ENCODE measurements at places on chromosomes 5 and 9.

GRCh38 chr9:137299203-137299565 is 2.9 kb downstream of the NRARP start:
- no peak for DNase-seq

DNA sequence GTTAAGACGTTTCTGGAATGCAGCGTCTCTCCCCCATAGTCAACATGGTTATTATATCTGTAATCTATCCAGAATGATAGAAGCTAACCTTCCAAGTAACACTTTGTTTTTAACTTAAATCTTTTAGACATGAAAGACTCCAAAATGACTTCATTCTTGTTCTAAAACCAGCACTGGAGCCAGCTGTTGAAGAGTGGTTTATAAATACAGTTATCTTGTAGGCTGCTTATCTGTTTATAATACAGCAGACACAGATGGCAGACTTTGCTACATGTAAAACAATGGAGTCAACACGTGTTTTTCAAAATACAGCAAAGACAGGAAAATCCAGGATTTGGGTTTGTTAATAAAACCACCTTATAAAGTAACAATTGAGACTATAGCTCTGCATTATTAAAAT is 48.8 kb upstream of the RETREG1 start:
- no peak for DNase-seq

DNA sequence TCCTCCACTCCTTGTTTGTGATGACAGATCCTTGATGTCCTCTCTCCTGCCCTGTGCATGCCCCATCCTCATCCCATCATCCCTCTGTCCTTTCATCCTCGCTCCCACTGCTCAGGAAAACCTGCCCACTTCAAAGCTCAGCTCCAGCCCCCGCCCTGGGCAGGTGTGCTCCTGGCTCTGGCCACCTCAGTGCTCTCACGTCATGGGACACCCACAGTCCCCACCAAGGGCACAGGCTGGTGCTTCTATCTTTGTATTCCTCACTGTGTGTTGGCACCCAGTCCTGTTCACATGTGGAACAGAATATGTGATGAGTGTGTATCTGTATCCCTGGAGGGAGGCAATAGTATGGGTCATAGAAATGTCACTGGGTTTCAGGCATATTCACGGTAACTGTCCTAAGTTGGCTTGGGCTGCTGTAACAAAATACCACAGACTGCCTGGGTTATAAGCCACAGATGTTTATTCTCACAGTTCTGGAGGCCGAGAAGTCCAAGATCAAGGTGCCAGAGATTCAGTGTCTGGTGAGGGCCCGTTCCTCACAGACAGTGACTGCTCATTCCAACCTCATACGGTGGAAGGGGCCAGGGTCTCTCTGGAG is 13.5 kb downstream of the GFPT2 start:
- DNase-seq = no peak

DNA sequence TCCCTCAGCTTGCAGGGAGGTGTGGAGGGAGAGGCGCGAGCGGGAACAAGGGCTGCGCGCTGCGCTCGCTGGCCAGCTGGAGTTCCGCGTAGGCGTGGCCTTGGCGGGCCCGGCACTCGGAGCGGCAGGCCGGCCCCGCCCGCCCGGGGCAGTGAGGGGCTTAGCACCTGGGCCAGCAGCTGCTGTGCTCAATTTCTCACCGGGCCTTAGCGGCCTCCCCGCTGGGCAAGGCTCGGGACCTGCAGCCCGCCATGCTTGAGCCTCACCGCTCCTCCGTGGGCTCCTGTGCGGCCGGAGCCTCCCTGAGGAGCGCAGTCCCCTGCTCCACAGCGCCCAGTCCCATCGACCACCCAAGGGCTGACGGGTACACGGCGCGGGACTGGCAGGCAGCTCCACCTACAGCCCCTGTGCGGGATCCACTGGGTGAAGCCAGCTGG is 1516.4 kb downstream of the EFNA5 start:
- DNase-seq = no peak

DNA sequence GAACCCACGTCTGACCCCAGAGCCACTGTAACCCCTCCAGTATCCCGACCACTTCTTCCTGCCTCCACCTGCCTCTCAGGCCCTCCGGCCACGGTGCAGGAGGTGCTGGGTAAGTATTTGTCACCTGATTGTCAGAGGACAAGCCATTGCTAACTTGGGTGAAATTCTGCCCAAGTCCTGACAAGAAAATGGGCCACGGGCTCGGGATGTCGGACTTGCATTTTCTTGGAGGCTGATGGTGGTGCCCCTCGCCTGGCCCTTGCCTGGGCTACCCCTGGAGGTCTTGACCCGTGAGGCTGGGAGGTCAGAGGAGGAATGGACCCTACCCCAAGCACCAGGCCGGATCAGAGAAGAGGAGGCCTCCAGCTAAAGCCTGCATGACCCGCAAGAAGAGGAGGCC is 149.7 kb upstream of the COL5A1 start:
- no peak for DNase-seq

DNA sequence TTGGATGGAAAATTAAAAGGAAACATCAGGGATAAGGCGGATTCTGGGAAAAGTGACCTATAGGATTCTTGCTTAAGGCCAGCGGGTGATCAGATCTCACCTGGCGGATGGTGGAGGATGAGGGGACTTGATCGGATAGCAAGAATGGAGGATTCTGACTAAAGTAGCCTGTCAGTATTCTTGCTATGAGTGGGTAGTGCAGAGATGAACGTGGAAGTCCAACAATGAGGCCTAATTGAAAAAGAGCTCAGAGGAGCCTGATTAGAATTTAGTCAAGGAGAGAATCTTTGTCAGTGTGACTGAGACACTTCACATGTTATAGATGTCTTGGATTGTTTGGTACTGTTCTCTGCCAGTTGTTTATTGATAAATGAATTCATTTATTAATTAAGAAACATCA is 24.9 kb downstream of the CAST start:
- no peak for DNase-seq

GRCh38 chr9:124022201-124023121 is 10.9 kb downstream of the LHX2 start:
- DNase-seq = no peak

DNA sequence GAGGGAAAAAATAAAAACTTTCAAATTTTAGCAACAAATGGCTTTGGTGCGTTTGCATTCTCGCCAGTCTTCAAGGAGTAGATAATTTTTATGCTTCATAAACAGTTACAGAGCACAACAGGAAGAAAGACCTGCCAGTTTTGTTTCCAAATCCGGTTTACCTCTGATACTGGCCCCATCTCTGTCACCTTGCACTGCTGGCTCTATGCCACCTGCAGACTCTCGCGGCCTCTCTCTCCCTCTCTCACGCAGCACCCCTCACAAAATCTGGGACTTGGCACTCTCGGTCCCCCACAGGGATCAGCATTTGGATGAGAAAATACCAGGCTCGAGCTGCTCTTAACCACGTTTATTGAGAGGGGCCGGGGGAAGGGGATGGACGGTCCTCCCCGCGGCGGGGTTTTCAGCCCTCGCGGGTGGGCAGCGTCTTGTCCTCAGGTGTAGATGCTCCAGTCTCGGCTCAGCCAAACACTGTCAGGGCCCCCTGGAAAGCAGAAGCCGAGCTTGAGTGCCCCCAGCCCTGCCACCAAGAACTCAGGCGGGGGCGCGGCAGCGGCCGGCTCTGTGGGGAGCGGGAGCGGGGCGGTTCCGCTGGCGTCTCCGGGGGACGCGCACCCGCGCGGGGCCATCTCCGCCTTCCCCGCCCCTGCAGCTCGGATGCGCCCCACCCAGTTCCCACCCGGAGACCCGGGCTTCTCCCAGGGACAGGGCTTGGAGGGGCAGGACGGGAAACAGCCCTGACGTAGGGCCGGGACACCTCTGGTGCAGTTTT is 1.3 kb downstream of the SCGB3A1 start:
- DNase-seq = no peak

DNA sequence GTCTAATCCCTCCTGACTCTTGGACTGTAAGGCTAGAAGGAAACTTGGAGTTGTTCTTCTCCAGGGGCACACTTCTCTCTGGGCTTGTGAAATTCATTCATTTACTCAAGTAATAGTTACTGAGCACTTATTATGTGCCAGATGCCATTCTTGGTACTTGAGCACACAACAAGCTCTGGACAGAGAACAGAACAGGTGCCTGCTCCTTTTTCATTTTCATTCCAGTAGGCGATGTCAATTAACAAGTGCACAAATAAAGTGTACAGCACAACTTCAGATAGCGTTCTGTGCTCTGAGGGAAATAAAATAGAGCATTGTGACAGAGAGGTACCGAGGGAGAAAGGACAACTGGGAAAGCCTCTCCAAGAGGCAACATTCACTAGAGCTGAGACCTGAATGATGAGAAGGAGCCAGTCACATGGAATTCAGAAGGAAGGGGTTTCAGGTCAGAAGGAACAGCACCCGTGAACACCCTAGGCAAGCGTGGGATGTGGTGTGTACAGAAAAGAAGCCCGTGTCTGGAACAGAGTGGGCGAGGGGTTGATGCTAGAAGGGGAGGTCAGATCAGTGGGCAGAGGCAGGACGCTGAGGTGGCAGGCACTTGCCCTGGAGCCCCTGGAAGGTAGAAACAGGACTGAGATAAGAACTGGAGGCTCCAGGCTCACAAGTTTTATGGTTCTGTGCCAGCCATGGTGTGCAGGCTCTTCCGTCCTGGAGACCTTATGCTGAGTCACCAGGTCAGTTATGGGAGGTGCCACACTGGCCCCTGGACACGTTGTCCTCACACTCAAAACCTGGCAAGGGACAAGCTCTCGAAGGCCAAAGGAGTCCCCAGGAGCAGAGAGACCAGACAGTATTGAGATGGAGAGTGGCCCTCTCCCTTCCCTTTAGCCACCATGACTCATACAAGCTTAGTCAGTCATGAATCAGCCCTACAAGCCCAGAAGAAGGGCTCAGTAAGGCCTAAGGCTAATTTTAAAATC is 7.2 kb upstream of the ABLIM3 start:
- no peak for DNase-seq

DNA sequence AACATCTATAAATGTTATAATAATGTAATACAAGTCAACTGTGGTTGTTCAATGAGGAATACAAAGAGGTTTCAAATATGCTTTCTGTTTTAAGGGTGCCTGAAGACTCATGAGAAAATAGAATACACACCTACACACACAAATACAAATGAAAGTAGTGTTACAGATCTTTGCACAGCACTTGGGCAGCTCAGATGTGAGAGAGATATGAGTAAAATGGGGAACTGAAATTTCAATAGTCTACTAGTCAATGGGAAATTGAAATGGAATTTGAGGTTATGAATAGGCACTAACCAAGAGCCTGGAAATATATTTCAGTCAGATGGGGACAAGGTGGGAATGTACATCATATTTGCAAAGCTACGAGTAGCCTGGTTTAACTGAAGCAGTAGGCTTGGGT is 96.6 kb downstream of the ISL1 start:
- no peak for DNase-seq

DNA sequence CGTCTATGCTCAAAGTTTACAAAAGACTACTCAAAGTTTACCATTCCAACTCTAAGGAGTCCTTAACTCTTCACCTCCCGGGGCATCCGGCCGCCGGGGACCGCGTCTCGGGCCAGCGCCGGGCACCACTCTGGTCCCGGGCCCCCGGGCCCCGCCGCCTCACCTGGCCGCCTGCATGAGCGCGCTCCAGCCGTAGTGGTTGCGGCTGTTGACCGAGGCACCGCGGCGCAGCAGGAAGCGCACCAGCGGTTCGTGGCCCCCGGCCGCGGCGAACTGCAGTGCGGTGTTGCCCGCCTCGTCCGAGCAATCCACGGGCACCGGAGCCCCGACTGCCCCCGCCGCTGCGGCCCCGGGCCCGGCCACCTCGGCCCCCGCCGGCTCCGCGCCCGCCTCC is 388 bp downstream of the ANKS6 start:
- DNase-seq = no peak

DNA sequence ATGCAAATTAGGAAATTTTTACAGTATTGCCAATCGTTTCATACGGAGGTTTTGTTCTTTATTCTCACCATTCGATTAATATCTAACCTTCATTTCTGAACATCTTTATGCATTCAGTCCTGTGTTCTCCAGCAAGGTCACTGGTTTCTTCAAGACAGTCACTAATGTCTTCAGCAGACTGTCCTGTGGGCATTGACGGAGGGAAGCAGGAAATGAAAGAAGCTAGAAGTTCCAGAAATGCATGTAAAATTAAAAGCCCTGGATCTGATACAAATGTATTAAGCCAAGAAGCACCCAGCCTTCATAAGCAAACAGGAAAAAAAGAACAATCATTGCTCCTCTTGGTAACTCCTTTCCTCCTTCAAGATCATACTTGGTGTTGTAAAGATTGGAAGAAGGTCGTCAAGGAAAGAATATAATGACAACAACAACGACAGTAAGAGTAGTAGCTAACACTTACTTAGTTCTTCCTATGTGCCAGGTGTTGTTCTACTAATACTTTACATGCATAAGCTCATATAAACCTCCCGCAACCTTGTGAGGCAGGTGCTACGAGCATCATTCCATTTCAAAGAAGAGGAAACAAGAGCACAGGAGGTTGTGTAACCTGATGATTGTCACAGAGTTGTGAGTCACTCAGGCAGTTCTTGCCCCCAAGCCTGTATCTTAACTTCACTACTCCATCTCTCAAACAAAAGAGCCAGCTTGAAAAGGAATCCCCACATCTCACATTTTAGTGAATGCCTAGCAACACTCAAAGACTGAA is 59.9 kb upstream of the CER1 start:
- DNase-seq = no peak

DNA sequence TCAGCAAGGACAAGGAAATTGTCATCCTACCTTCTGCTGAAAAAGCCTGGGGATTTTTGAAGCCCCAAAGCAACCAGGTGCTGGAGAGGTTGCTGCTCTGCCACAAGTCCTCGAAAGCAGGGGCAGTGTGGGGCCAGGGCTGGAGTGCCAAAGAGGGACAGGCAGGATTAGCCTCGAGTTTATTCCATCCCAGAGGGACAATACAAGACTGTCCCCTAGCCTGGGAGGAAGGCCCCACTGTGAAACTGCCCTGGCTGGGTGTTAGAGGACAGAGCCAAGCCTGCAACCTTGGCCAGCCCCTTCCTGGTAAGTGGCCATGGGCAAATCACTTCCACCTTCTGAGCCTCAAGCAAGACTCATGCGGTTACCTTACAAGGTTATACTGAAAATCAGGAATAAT is 55.1 kb downstream of the WHRN start:
- DNase-seq = no peak

DNA sequence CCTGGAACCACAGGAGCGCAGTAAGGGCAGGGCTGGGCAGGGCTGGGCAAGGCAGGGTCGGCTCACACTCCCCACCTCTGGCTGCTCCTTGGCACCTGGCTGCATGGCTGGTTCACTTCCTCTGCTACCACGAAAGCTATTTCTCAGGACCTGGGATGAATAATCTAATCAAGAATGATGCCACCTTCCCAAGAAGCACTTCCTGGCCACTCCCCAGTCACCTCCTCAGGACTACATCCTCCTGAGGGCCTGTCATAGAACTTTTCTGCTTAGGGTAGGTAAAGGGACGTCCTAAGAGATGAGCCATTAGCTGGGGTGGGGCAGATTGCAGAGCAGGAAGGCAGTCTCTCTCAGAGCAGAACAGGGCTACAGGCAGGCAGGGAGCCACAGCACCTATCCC is 288.2 kb upstream of the MAP3K1 start:
- DNase-seq = no peak

GRCh38 chr9:133210202-133210532 is 1.1 kb upstream of the OBP2B start:
- no peak for DNase-seq

All from stimulated activated CD8-positive, alpha-beta memory T cell treated with anti-CD3 and anti-CD28 coated beads, Interleukin-4, amount 100 ng/mL, for 1 hour (primary cell).